ENCODE measurements at places on chromosomes 5 and 9. TPM values are rescaled to one million over a fixed set of nuclear protein-coding genes. Genes with fewer than 3 reads are reported as not detected.

DNA sequence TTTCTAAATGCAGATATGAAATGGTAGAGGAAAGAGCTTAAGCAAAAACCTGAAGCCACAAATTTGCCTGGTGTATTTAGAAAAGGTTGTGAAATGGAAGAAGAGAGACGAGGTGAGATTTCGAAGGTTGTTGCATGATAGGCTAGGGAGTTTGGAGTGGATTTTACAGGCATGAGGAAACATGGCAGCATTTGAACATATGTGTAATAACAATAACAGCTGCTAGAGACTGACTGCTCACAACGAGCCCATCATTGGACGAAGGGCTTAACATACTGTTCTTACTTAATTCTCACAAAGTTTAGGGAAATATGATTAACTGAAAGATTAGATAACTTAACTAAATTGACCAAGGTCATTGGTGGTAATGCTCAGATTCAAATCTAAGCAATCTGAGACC is 108.1 kb downstream of the JAKMIP2 start:
- DNase-seq = no peak

GRCh38 chr9:125913551-125913950 is 166.4 kb downstream of the PBX3 start:
- no peak for DNase-seq

GRCh38 chr9:121138561-121138960 is 63.1 kb downstream of the RAB14 start:
- no peak for DNase-seq

Gene TUSC1
- total RNA-seq = 22.7 TPM

- DNase-seq = no peak
These were observed 355.4 kb downstream of the PDE4D start for GRCh38 chr5:59537961-59538749.

DNA sequence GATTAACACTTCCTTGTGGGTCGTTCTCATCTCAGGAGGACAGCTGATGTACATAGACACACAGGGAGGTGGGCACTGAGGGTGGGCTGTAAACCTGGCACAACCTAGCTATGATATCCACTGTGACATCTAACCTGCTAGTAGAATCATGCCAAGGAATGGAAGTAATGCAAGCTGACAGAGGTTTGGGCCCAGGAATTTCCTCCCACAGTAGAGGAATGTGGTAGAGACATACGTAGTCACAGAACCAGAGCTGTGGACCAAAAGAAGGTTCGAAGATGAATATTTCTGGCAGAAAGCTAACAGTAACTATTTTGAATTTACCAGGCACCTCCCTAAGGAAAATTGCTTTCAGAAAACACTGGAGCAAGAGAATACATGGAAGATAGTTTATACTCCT is 15.2 kb upstream of the DNAJC25 start:
- no peak for DNase-seq

DNA sequence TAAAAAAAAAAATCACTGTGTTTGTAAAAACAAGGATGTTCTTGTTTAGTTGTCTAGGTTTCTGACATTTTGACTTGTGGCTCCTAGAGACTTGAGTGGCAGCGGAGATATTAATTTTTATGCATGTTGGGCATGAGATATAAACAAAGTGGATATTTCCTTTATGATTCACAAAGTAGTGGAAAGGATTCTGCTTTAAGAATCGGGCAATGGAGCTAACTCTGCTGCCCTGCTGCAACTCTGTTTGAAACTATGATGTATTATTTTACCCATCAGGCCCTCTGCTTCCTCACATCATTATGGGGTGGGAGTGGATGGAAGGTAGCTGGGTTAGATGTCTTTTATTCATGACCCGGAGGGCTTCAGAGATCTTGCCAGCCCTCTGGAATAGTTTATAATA is 94.1 kb upstream of the CD180 start:
- DNase-seq = no peak

Gene TSSK1B
- not detected for total RNA-seq

- DNase-seq = no peak
These were observed 86.7 kb downstream of the CAMSAP1 start for GRCh38 chr9:135820661-135821060.

Gene C6
- total RNA-seq = 14.1 TPM

Gene DOCK8
- 12.2 TPM for total RNA-seq

Gene SLC6A3
- 0.46 TPM for total RNA-seq

GRCh38 chr5:171592736-171593135 is 173.3 kb downstream of the FGF18 start:
- no peak for DNase-seq

Gene PCDHA9
- 0.34 TPM for total RNA-seq

GRCh38 chr9:125121146-125121545 is 22.2 kb downstream of the SCAI start:
- DNase-seq = no peak

DNA sequence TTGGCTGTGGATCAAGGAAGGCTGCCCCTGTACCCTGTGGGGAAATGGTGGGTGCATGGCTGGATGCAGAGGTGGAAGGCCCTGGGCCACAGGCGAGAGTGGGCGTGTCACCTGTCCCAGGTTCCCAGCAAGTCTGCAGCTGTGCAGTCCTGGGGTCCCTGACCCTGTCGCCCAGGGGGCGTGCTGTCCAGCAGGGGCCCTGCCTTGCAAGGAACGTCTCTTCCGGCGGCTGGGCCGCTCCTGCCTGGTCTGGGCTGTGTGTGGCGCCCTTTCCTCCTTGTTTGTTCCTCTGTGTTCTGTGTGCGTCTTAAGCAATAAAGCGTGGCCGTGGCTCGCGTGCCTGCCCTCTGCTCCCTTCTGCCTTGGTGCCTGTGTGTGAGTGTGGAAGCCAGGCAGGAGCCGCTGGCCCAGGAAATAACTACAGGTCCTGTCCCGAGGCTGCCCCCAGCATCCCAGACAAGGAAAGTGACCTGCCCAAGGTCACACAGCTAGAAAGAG is 8.4 kb downstream of the SLC2A6 start:
- no peak for DNase-seq

DNA sequence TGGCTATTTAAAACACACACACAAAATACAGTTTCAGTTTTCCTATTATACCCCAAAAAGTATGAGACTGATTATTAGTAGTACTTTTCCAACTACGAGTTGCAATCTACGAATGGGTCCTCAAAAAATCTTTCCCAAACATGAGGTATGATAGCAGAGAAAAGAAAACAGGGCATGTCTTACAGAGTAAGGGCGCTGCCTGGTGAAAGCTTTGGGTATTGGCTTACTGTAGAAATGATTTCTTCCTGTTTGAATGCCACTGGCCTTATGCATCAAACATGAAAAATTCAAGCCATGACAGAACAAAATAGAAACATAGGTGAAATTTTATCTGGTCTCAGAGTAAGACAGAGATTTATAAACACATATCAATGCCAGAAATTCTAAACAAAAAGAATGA is 448.0 kb downstream of the SPOCK1 start:
- DNase-seq = no peak

DNA sequence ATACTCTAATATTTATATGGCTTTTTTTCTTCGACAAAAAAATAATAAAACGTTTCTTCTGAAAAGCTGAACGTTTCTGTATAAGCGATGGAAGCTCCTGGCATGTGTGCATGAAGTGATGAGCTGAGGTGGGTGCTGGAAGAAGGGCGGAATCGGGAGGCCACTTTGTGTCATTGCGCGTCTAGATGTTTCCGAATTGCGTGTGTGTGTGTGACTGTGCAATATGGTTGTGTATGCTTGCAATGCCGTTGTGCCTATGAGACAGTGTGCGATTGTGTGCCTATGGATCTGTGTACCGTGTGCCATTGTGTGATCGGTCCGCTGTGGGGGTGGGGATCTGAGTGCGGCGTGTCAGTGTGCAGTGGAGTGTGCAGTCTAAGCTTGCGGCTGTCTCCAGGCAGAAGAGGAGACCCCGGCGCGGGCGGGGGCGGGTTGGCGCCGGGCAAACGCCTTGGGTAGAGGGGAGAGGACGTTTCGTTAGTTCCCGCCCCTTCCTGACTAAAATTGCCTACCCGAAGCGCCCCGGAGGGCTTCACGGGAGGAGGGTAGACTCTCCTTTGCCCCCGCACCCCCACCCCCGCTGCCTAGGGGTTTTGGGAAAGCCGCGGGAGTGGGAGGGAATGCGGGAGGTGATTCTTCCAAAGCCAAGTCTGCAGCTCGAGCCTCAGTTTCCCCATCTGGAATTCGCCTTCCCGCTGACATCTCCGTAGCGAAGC is 24.2 kb downstream of the PCDHGC5 start:
- DNase-seq = peak; percentile 56

DNA sequence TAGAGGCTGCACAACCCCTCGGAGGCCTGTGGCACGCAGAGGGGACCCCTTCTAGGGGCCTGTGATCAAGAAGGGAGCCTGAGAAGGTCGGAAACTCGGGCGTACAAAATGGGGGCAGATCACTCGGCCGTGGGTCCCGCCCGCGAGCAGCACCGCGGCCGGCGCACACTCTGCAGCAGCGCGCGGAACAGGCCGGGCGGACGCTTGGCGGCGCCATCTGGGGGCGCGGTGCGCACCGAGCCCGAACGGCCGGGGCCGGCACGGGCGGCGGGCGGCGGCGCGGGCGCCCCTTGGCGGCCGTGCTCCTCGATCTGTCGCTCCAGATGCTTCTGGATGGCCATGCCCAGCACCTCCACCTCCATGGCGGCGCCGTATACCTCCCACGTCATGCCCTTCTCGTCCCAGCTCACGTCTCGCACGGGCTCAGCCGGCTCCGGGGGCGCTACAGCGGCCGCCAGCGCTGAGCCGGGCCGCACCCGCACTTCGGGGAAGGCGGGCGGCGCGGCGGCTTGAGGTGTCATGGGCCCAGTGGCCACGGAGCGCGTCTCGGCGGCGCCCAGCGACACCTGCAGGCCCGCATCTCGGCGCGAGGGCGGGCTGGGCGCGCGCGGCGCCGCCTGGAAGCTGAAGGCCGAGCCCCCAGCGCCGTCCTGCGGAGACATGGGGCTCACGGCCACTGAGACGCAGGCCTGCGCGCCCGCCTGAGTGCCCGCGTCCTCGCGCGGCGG is 13.1 kb downstream of the GPRIN1 start:
- peak; percentile 56 for DNase-seq

Gene WDR31
- total RNA-seq = 1.7 TPM

DNA sequence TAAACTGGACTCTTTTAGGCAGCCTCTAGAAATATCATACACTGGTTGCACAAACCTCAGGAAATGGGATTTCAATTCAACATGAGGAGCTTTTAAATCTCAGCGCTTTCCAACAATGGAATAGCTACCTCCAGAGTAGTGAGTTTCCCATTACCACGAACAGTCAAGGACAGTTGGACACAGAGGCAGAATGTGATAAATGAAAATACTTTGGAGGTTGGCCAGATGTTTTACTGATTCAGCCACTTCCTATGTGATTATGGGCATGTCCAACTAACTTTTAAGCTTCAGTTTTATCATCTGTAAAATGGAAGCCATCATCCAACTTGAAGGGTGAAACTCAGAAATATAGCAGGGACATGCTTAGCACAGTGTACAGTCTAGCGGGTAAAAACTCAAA is 2.1 kb downstream of the FBXW2 start:
- no peak for DNase-seq

Measured in ovary (tissue), 10 donors.